DMS153 (cell line): ENCODE measurements at places on chromosomes 3 and 15.

- DNase-seq: peak; percentile 57
Measured at GRCh38 chr3:165642761-165643420, 194.3 kb downstream of the BCHE start.

DNA sequence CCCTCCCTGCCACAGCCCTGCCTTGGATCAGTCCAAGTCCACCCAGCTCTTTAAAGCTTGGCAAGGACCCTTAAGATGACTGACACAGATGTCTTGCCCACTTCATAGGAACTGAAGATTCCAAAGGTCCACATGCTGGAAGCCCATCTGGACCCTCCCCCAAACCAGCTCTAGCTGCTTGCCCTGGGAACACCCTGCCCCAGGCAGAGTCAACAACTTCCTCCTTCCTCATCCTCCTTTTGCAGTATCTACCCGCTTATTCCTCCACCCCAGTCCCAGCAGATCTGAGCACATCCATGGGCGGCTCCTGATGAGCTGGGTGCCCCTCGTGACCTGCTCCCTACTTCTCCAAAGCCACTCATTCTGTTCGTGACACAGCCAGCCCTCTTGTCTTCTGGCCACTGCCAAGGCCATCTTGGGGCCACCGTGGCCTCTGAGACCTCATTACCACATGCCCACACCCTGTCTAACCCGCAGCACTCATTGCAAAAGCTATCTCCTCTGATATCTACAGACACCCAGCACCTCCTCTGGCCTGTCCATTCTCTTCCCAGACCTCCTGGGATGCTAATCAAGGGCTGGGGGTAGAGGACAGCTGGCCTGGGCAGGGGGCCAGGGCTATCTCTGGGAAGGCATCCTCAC is 2.0 kb upstream of the PFKFB4 start:
- DNase-seq: no peak

GRCh38 chr3:185623939-185624665 is 38.0 kb downstream of the SENP2 start:
- DNase-seq: no peak

GRCh38 chr3:86785386-86785785 is 205.6 kb downstream of the VGLL3 start:
- DNase-seq: no peak

DNA sequence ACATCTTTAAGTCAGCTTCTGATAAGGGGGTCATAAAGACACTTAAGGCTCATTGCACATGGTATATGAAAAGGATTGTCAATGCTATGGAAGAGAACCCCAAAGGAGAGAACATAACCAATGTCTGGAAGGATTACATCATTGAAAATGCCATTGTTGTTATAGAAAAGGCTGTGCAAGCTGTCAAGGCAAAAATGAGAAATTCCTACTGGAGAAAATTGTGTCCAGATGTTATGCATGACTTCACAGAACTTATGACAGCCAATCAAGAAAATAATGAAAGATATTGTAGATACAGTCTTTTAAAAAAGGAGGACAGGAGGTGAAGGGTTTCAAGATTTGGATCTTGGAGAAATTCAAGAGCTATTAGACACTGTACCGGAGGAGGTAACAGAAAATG is 96.3 kb upstream of the MBNL1 start:
- no peak for DNase-seq

GRCh38 chr3:62318365-62318751 is 55.0 kb downstream of the FEZF2 start:
- no peak for DNase-seq
